Stimulated activated CD8-positive, alpha-beta memory T cell treated with anti-CD3 and anti-CD28 coated beads, Interleukin-4, amount 100 ng/mL, for 24 hours (primary cell): ENCODE measurements at places on chromosomes 3 and 15.

GRCh38 chr3:21654662-21655061, 96.3 kb downstream of the ZNF385D start:
- DNase-seq, result no peak

DNA sequence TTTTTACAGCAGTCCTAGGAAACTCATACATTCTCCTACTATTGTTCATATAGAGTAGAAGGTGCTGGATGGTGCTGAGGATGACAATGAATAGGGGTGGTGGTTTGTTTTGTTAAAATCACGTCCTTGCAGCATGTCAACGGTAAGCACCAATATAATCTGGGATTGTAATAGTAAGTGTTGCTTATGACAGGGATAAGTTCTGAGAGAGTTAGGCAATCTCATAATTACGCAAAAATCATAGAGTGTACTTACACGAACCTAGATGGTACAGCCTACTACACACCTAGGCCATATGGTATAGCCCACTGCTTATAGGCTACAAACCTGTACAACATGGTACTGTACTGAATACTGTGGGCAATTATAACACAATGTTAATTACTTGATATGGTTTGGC, 64.3 kb upstream of the TSPAN3 start:
- DNase-seq, result no peak

GRCh38 chr15:76584868-76585575, 248.4 kb downstream of the ISL2 start:
- no peak for DNase-seq

- DNase-seq, result no peak
Observed at GRCh38 chr3:183794452-183794851, 30.9 kb downstream of the MAP6D1 start.

- no peak for DNase-seq
Observed at GRCh38 chr3:81497572-81498251, 263.7 kb downstream of the GBE1 start.

GRCh38 chr3:22886439-22887068, 316.6 kb upstream of the UBE2E2 start:
- DNase-seq, result no peak

DNA sequence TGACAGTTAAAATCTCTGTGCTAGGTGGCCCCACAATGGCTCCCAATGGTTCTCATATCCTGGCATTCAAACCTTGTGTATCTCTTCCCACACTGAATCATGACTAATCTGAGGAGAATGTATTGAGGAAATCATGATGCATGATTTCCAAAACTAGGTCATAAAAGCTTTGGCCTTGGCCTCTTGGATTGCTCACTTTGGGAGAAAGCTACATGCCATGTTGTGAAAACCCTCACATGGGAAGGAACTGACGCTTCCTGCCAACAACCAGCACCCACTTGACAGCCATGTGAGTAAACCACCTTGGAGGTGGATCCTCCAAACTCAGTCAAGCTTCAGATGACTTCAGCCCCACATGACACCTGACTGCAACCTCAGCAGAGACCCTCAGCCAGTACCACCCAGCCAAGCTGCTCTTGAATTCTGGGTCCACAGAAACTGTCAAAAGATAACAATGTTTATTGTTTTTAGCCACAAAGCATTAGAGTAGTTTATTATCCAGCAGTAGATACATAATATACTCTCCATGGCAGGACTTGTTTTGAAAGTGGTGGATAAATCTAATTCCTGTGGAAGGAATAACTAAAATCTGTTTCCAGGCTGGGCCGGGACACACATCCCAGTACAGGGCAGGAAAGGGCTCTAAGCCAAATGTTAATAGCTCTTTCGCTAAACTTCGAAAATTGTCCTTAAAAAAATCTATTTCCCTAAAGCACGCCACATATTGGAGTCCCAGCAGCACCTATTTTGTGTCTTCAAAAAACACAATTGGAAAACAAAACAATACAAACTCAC, 1.0 kb upstream of the ZNF620 start:
- no peak for DNase-seq

DNA sequence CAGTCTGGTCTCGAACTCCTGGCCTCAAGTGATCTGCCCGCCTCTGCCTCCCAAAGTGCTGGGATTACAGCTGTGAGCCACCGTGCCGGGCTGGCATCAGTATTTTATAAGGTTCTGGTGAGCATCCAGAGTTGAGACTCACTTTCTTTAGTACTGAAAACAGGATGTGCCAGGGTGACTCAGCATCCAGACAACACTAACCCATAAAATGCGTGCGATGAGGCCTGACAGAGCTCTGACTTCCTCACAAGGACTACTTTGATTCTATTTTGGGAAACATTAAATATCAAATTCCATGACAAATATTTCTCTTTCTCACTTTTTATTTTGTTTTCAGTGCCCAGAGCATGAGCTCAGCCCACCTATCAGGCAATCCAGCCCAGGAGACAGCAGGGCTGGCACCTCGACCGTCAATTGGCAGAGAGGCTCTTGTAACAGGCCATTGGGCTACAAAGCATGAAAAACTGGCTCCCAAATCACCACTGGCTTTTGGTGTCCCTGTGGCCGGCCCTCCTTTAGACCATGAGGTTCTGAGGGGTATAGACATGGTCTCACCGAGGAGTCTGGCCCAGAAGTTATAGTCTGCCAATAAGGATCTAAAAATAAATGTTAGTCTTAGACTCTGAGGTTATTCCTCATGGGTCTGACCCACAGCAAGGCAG, 75.0 kb downstream of the FEM1B start:
- DNase-seq, result no peak

DNA sequence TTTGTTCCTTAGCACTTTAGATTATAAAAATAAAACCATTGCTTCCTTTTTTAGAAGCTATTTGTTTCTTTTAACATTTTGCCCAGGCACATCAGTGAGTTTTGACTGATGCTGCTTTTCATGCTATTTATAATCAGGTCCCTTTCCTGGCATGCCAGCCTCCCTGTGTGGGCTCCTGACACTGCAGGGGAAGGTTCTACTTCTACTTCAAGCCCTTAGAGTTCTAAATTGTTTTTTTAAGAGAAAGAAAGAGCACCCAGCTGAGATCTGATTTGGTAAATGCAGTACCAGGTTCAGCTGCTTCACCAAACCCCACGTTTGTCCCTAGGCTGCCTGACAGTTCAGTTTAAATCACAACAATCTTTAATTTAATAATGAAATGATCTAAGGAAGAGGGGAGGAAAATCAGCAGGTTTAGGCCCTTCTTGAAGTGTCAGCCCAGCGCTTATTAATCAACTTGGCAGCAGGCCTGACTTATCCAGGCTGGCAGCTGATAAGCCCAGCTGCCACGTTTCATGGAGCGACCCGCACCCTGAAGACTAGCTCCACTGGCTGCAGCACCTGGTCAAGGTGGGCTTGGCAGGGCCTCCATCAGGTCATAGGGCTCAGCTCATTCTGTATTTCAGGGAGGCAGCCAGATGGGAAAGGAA, 29.0 kb downstream of the HGD start:
- no peak for DNase-seq

DNA sequence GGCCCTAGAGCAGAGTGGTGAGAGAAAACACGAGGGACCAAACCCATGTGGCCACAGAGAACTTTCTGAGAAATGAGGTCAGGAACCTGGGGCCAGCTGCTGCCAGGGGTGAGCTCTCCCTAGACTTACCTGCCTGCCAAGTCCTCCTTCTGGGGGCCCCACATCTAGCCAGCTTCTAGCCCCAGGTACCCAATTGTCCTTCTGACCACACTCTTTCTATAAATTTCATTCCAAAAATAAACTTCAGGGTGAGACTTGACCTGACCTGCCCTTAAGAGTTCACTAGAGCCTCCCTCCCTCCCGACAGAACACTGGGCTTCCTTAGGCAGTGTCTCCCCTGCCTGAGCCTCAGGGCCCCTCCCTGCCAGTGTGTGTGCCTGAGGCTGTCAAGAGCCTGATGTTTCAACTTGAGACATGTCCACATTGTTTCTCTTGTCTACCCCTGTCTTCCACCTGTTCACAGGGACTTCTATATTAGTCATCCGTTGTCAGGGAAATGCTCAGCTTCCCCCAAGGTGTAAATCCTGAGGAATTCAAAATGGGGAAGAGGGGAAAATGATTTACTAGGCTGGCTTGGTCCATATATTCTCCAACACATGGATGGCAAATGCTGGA, 312.8 kb upstream of the TLE3 start:
- DNase-seq, result no peak

DNA sequence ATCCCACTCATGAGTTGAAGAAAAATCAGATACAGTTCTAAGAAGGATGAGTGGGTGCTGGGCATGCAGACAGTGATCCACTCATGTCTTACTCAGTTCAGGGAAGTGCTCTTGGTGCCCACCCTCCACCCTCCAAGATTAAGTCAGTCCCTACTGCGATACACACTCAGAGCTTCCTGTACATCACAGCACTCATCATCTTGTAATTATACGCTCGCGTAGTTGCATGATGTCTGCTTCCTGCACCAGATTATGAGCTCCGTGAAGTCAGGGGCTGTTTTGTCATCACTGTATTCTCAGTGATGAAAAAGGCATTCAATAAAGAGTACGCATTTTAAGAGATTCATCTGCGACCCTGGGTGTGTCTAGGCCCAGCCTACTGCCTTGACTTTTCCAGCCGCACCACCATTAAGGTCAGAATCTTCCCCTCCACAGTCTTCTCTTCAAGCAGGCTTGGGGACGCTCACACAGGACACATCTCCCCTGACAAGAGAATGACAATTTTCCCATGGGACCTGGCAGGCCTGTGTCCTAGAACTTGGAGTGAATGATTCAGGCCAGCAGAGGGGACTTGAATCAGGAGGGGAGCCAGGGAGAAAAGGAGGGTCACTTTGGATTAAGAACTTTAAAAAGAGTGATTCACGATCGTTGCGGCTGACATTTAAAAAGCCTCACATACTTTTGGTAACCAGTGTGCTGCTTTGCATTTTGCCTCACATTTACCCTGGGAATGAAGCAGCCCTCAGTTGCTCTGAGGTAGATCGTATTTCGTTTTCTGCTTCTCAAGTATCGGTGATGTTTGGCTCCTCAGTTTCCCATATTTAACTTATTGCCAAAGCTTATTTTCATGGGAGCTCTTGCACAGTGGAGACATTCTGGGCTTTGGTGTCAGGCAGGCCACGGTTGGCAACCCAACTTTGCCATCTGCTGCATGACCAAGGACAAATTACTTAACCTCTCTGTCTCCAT, 7.9 kb upstream of the PDE8A start:
- DNase-seq, result no peak

- no peak for DNase-seq
Observed at GRCh38 chr3:74470313-74470712, 144.1 kb downstream of the CNTN3 start.

GRCh38 chr15:72206677-72207000, 9.1 kb upstream of the GRAMD2A start:
- DNase-seq, result no peak

- DNase-seq, result no peak
Observed at GRCh38 chr3:123392871-123393620, 55.8 kb downstream of the ADCY5 start.

GRCh38 chr3:57048052-57048671, 12.3 kb upstream of the SPATA12 start:
- DNase-seq, result no peak

GRCh38 chr3:94114666-94115065, 51.8 kb downstream of the NSUN3 start:
- DNase-seq, result no peak

DNA sequence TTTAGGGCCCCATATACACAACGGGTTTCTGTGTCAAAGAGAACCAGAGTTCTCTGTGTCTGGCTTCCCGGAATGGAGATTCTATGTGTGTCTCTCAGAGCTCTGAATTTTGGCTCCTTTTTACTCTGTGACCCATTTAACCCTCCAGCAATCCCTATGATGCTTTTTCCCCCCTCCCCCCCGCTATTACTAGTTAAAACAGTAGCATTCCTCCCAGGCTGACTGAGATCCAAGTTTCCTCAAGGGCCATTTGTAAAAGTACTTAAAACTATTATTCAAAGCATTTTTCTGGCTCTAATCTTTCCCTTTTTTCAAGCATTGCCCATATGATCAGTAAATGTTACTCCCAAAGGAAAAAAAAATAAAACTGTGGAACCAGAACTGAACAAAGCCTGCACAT, 6.6 kb upstream of the STAC start:
- DNase-seq, result no peak

DNA sequence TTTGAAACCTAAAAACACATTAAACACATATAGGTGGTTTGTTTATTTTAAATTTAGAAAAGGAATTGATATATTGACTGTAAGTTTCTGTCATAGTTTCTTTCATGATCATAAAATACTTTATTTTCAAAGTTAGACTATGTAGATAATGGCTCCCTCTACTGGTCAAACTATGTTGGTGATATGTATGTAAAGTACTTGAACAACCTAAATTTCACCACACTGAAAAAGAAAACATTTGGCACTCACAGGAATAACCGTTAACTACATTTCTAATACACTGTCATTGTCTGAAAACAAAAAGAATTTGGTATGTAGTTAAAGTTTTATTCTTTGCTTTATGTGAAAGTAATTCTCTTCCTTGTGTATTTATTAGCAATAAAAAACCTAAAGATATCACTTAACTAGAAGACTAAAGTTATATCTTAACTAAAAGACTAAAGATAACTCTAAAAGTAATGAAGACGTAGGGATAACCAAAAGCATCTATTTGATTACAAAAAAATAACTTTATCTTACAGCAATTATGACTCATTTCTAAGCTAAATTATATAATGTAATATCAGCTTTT, 427.5 kb downstream of the VGLL3 start:
- DNase-seq, result no peak

DNA sequence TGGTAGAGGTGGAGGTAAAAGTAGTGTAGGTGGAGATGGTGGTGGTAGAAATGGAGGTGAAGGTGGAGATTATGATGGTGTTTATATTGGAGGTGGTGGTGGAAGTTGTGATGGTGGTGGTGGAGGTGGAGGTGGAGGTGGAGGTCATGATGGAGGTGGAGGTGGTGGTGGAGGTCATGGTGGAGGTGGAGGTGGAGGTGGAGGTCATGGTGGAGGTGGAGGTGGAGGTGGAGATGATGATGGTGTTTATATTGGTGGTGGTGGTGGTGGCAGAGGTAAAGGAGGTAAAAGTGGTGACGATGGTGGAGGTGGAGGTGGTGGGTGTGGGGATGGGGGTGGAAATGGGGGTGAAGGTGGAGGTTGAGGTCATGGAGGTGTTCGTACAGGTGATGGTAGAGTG, 107.8 kb downstream of the ASB7 start:
- no peak for DNase-seq

- DNase-seq, result no peak
Observed at GRCh38 chr3:46245146-46245545, 2.9 kb downstream of the CCR3 start.

DNA sequence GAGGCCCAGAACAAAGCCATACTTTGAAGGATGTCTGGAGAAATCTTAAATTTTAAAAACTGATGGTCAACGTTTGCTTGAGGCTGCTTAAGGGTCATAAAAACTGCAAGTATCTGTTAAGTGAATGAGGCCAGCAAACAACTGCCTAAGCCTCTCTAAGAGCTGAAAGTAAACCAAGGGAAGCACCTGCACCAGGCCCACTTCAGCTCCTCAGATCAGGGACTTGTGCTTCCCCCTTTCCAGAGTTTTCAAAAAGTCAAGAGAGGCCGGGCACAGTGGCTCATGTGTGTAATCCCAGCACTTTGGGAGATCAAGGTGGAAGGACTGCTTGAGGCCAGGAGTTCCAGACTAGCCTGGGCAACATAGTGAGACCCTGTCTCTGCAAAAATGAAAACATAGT, 9.1 kb downstream of the FBXL22 start:
- DNase-seq, result no peak

GRCh38 chr3:131716007-131716406, 213.2 kb upstream of the MRPL3 start:
- DNase-seq, result no peak
